Activated T-cell treated with anti-CD3 and anti-CD28 coated beads, Interleukin-2, amount 50 U/mL, for 72 hours (primary cell): ENCODE measurements at places on chromosomes 4 and X.

- no peak for DNase-seq
Measured at GRCh38 chr4:41144812-41145211, 69.5 kb downstream of the APBB2 start.

DNA sequence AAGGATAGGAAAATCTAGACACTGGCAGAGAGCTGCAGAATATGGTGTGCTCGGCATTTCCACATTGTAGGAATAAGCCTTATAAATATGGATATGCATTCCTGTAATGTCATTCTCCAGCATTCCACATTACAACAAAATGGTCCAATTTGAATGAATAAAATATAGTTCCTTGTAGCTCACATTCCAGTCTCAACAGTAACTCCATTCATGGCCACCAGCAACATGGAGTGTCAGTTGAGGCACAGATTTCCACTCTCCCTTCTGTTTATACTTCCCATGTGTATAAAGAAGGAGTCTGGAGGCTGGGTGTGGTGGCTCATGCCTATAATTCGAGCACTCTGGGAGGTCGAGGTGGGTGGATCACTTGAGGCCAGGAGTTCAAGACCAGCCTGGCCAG, 84.5 kb downstream of the AASDH start:
- DNase-seq, result no peak

GRCh38 chrX:77427611-77428010, 19.6 kb upstream of the FGF16 start:
- DNase-seq, result no peak

DNA sequence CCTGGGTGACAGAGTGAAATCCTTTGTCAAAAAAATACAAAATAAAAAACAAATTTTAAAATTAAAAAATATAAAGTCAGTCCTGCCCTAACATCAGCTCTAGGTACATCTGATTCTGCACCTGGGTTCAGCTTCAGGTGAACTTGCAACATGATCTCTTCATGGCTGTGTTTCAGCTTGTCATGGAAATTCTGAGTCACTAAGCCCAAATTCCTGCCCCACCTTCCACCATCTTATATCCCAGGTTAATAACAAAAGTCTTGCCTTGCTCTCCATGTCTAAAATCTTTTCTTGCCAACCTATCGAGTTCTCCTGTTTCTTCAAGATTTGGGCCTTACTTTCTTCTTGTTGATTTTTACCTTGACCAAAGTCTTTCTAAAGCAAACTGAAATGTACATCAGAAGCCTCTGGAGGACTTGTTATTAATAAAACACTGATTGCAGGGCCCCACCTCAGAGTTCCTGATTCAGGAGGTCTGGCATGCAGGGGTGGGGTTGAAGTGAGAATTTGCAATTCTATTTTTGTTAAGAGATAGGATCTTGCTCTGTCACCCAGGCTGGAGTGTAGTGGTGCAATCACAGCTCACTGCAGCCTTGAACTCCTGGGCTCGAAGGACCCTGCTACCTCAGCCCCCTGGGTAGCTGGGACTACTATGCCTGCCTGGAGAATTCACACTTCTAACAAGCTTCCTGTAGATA, 125.8 kb upstream of the VCX3A start:
- no peak for DNase-seq

DNA sequence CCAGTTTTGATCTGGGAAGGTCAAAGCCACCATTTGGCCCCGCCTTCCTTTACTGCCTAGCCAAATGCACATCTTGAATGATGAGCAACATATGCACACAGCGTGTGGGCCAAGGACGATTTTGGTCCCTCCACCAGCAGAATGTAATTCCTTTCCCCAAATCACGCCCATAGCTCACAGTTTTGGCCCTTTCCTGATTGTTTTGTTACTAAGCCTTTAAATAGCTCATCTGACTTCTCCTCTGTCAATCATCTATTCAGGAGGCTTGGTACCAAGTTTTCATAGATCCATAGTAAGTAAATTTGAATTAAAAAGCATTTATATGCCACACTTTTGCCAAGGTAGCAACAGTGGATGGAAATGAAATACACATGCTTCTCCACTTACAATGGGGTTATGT, 123.3 kb downstream of the NFKB1 start:
- no peak for DNase-seq
